GM23338 (cell line): ENCODE measurements at places on chromosomes 3 and 15. TPM values are rescaled to one million over a fixed set of nuclear protein-coding genes. Genes with fewer than 3 reads are reported as not detected.

PDCD7 gene
- total RNA-seq = 16.5 and 21.2 TPM in 2 replicates

DNA sequence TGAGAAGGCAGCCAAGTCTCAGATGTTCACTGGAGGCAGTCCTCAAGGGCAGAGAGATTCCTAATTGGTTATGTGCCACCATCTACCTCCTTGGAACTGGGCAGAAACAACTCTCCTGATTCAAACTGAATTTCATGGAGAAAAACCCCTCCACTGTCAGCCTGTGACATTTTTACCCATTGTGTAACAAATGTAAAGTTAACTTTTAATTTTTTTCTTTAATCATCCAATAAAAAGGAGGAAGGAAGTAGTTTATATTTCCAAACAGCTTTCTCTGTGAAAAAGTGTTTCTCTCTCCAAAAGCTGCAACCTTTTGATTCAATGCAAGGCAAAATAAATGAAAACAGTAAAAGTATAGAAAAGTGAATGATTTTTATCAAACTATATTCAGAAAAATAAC is 510 bp upstream of the COLQ start:
- DNase-seq = no peak

BFSP2 gene
- not detected in 2 replicates for total RNA-seq

PPP1R14D gene
- total RNA-seq = not detected in 2 replicates

- peak; percentile 76 for DNase-seq
Measured at GRCh38 chr15:79197285-79197684, 85.2 kb upstream of the ANKRD34C start.

DNA sequence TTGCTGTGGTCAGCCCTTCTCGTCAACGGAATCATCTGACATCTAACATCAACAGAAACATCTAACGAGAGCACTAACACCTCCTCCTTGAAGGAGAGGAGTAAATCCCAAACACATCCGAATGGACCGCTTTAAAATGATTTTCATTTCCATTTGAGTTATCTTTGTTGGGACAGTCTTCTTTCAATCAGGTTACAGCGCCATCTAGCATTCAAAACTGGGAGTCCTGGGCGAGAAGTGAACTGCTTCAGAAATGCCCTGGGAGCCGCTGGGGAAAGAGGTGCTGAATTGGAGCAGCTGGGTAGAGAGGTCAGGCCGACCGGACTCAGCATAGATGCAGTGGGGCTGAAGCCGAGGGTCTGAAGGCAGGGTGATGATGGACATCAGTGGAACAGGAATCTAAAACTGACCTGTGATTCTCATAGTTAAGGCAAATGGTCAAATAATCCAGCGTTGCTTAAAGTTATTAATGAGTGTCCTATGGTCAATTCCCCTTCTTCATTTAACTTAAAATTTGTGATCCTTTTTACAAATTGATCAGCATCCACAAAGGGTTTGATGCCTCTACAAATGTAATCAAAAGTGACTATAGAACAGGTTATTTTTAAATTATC is 170.0 kb upstream of the NDN start:
- peak; percentile 91 for DNase-seq

GRCh38 chr3:32596282-32596908 is 25.7 kb upstream of the DYNC1LI1 start:
- DNase-seq = no peak

GRCh38 chr15:40421246-40422157 is 15.9 kb downstream of the IVD start:
- DNase-seq = peak; percentile 89

RFTN1 gene
- total RNA-seq = 6.8 and 7.2 TPM in 2 replicates

DGKG gene
- 0.14 TPM in 1 of 2 replicates, not detected in the other for total RNA-seq

- DNase-seq = no peak
Measured at GRCh38 chr3:122343654-122344053, 18.6 kb downstream of the CSTA start.

DNA sequence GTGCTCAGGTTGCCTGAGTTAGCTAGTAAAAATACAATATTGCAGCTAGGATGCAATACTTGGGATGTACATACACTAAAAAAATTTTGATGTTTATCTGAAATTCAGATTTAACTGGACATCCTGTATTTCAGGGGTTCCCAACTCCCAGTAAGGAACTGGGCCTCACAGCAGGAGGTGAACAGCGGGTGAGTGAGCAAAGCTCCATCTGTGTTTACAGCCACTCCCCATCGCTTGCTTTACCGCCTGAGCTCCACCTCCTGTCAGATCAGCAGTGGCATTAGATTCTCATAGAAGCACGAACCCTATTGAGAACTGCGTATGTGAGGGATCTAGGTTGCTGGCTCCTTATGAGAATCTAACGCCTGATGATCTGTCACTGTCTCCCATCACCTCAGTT is 285.1 kb upstream of the PROK2 start:
- no peak for DNase-seq

- no peak for DNase-seq
Measured at GRCh38 chr15:55151631-55152030, 45.1 kb downstream of the RSL24D1 start.

DNA sequence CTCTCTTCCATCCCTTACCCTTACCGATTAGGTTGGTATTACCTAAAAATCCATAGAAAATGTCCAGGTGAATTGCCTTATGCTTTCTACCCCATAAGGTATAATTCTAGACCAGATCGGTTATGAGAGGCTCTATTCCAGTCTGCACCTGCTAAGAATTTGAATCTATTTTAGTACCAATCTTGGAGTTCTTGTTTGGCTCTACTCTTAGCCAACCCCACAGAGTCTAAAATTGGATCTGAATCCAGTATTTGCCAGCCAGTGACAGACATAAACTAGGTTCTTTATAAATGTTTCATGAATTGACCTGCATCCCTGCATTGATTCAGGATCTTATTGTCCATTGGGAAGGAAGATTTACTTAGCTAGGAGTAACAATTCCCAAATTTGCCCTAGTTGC is 6.5 kb downstream of the KLHL24 start:
- DNase-seq = no peak

DNA sequence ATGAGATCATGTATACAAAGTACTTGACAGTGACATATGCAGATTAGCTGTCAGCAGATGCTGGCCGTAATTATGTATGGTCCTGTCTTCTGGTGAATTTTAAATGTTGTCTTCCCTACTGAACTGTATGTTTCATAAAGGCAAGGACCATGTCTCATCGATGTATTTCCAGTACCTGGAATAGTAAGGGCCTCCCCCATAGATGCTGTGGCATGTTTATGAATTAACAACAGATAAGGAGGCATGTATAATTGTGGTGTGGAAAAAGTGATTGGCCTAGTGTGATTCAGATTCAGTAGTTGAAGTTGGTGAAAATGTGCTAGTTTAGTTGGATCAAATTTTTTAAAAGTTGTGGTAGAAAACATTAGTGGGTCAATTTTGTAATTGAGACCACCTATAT is 202.7 kb upstream of the SLC2A2 start:
- no peak for DNase-seq

KNG1 gene
- total RNA-seq = 0.49 TPM in 1 of 2 replicates, not detected in the other

SHF gene
- 15.1 and 15.6 TPM in 2 replicates for total RNA-seq

SPATA16 gene
- total RNA-seq = not detected in 2 replicates

DNA sequence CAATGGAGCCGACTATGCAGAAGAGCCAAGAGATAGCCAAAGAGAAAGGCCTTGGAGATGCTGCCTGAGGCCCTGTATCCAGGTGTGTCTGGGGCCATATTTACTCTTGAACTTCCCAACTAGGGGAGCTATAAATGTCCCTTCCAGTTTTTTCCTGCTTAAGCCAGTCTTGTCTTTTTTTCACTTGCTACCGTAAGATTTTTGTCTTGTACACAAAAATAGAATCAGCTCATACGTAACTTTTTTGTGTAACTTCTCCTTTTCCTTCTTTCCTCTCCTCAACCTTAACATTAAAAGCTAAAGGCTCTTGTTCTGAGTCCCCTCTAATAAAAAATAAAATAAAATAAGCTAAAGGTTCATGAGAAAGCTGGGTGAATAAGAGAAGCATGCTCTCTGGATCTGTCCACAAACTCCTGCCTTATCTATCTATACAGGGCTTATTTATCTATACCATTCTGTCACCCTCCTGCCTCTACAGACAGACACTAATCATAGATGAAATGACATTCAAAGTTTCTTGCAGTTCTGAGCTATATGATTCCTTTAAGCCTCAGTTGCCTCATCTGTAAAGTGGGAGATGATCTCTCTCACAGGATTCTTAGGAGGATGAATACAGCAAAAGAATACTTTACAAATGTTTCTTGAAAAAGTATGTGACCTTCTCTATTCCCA is 4.6 kb downstream of the SUMF1 start:
- no peak for DNase-seq

DNA sequence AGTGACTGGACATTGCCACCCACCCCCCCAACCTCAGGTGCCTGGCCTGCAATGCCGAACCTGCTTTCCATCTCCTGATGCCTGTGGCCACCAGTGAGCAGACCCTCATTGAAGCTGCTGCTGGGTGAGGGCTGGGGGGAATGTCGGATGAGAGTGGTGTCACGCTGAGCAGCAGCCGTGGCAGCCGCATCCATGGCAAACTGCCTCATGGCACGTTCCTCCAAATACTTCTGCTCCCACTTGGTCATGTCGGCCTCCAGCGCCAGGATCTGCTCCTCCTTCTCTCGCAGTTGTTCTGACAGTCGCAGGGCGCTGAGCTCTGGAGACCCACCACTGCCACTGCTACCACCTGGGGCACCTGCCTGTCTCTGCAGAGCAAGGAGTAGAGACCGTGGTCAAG is 14.2 kb downstream of the AMOTL2 start:
- DNase-seq = no peak

CCNL1 gene
- total RNA-seq = 86.9 and 134 TPM in 2 replicates

GRCh38 chr3:195845483-195845882 is 33.8 kb upstream of the MUC4 start:
- DNase-seq = no peak

DNA sequence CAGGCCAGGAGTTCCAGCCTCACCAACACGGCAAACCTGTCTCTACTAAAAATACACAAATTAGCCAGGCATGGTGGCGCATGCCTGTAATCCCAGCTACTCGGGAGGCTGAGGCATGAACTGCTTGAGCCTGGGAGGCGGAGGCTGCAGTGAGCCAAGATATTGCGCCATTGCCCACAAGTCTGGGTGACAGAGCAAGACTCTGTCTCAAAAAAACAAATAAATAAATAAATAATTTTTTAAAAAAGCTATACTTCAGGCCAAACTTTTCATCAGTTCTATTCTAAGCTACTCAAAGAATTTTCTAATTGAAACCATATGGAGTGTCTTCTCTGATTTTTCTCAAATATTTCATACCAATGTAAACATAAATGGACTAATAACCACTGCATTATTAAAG is 43.5 kb downstream of the PHC3 start:
- no peak for DNase-seq

DNA sequence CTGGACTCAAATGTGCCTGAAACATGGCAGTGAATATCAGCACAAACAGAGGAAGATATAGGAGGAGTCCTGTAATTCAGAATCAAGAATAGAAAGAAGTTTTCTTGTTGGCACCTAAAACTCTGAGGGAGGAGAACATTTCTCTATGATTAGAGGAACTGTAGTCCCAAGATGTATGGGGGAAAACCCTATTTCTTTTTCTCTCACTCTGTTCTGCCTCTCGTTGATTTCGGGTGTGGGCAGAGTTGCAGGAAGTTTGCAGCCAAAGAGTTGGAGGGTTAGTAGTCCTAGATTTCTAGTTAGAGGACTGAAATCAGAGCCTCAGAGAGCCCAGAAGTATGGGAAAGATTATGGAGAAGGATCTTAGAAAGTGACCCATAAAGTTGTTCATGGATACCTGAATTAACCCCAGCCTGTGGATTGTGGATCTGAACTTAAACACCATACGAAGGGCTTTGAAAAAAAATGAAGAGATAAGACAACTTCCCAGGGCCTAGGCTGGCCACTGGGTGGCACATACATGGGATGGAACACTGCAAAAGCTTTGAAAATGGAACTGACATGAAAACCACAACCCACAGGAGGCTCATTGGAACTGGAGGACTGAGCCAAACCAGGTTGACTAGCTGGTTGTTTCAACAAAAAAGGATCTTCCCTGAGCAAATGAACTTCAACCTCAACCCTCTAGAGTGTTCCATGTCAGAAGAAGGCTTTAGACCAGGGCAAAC is 34.6 kb downstream of the FMN1 start:
- peak; percentile 5 for DNase-seq

- peak; percentile 8 for DNase-seq
Measured at GRCh38 chr3:13717222-13717895, 162.5 kb downstream of the WNT7A start.

GRCh38 chr3:150433347-150433746 is 25.2 kb downstream of the TSC22D2 start:
- DNase-seq = no peak

DNA sequence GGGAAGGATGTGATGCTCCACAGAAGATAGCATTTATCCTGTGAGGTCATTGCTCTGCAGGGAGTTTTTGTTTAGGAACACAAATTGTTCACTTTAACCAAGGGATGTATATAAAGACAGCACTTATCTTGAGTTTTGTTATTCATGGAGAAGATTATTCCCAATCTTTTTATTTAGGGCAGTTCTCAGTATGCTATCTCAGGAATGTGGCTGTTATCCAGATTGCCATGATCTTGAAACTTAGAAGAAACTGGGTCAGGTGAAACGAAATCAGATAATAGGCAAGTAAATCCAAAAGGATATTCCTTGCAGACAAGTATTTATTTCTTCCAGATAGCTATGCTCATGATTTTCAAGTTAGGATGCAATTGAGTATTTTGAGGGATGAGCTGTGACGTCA is 19.3 kb upstream of the TMEM42 start:
- no peak for DNase-seq

MYNN gene
- 19.4 and 20.6 TPM in 2 replicates for total RNA-seq

- DNase-seq = no peak
Measured at GRCh38 chr15:91135201-91136130, 35.4 kb downstream of the SV2B start.

DNA sequence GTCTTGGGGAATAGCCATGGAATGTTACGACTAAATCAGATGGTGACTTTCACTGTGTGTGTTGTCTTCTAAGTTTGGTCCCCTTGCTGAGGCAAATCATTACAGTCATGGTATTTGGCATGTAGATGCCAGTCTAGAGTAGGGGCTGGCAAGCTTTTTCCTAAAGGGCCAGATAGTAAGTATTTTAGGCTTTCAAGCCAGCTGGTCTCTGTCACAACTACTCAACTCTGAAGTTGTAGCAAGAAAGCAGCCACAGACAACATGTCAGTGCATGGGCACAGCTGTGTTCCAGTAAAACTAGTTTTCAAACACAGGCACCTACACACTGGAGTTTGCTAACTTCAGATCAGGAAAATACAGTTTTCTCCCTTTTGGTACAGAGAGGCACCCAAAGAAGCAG is 39.3 kb downstream of the CCR3 start:
- no peak for DNase-seq

DNA sequence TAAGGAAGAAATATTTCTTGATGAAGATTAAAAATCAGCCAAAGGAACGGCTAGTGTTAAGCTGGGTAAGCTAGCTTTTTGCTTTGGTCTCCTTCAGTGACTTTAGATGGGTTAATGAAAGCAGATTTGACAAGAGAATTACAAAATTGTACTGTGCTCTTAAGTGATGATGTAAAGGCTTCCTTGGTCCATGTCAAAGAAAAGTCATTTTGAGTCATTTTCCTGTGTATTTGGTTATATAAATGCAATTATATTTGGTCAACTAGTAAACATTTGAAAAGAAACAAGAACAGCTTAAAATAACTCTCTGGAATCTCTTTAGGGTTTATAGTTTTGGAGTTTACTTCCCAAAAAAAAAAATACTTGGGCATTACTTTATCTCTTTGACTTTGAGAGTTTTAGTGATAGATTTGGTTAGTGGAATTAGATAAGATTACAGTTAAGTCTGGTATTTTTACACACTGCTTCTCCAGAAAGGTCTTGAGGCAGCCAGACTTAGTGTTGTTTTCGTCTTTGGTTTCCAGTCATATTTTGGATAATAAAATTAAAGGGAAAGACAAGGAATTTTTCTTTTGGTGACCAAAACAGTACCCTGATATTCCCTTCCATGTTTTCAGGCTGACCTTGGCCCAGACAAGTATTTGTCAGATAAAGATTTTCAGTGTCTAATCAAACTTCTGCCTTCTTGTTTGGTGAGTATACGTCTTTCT is 42.3 kb downstream of the PDHB start:
- DNase-seq = no peak
